Activated T-helper 2 cell treated with anti-CD3 and anti-CD28 coated beads, Interferon-gamma antibody, Interleukin-2, Interleukin-4, amounts not matched to agents 10 μg/mL and 5 μg/mL and 100 μg/mL, durations not matched to agents 14 hours and 24 hours and 36 hours (primary cell): ENCODE measurements at places on chromosomes 1 and 21.

DNA sequence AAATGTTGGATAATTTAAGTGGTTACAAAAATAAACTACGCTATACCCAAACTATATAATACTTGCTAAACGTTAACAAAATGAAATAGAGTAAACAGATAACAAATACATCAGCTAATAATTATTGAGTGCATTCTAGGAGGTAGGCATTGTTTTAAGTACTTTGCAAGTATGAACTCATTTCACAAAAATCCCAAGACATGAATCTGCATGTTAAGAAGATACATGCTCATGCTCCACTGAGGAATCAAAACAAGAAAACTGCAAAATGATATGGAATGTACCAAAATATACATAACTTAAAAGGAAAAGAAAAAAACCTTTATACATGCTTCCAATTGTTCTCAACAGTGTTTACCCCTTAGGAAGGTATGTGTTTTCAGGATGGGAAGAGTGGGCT lies 2.5 kb downstream of the FRRS1 start:
- peaks cover 13% of the 10 kb centered on the region for H3K4me1 ChIP-seq
- H3K27ac ChIP-seq: no peak overlapping the region
- DNase-seq: no peak

- no peaks in the 10 kb centered on the region for H3K4me1 ChIP-seq
- H3K36me3 ChIP-seq: no peaks in the 10 kb centered on the region
- DNase-seq: no peak
These were observed 10.9 kb upstream of the CD5L start for GRCh38 chr1:157852476-157852875.

- no peak overlapping the region for H3K4me3 ChIP-seq
- H3K36me3 ChIP-seq: no peaks in the 10 kb centered on the region
- peaks cover 46% of the 10 kb centered on the region for H3K4me1 ChIP-seq
- DNase-seq: no peak
These were observed 70.1 kb upstream of the EFHD2 start for GRCh38 chr1:15339570-15339969.

- DNase-seq: no peak
- no peaks in the 10 kb centered on the region for H3K27me3 ChIP-seq
- H3K4me3 ChIP-seq: no peak overlapping the region
- H3K36me3 ChIP-seq: peaks cover 16% of the 10 kb centered on the region
These were observed 19.3 kb downstream of the TRMT13 start for GRCh38 chr1:100152271-100152670.

DNA sequence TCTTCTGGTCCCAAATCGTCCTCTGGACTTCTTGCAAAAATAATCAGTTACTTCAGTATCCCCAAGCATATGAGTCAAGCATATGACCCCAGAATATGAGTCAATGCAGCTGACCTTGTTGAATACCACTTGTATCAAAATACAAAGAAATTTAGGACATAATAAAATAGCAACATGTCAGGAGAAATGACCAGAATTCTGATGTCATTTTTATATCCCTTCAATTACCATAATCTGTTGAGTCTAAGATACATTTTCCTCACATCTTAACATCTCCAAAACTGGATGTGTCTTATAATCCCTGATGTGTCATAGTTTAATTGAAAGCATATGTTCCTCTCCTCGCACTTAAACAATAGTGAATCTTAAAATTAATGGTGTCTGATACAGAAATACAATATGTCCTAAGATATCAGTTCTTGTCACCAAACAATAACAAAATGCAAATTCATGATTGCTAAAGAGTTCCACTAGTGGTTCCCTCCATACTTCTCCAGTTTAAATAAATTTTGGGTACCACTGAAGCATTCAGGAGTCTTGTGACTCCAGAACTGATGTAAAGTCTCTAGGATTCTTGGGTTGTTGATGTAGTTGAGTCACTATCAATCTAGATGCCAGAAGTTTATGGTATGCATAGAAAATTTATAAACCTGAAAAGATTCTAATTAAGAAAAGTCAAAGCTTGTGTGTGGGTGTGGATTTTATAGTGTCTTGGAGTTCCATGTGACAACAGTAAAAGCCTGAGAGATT lies 41.8 kb downstream of the KIFAP3 start:
- H3K4me3 ChIP-seq: no peak overlapping the region

DNA sequence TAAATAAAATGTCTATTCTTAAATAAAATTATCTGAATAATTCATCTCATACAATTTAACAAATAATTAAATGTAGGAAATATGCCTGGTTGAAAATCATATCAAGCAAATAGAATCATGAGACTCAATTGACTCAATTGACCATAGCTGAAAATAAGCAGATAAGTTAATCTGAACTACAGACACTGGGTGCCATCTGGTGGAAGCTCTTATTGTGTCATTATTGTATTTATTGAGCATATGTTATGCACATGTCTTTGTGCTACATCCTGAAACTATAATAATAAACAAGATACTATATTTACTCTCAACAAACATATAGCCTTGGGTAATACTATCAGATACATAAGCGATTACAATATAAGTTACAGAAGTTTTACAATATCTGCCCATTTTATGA lies 41.0 kb downstream of the BRINP3 start:
- H3K4me3 ChIP-seq: no peak overlapping the region
- no peak for DNase-seq
- H3K36me3 ChIP-seq: no peaks in the 10 kb centered on the region

- DNase-seq: no peak
- peaks cover 10% of the 10 kb centered on the region for H3K36me3 ChIP-seq
- peaks cover 18% of the 10 kb centered on the region for H3K4me1 ChIP-seq
- no peaks in the 10 kb centered on the region for H3K27me3 ChIP-seq
- H3K27ac ChIP-seq: no peak overlapping the region
These were observed 37.4 kb downstream of the UBE4B start for GRCh38 chr1:10070206-10070605.

GRCh38 chr1:206969090-206969489 lies 1.2 kb downstream of the FCAMR start:
- H3K4me3 ChIP-seq: no peak overlapping the region
- no peak overlapping the region for H3K27ac ChIP-seq
- no peak for DNase-seq
- peaks cover 35% of the 10 kb centered on the region for H3K27me3 ChIP-seq
- peaks cover 20% of the 10 kb centered on the region for H3K4me1 ChIP-seq

- H3K4me1 ChIP-seq: no peaks in the 10 kb centered on the region
- DNase-seq: no peak
- H3K27me3 ChIP-seq: no peaks in the 10 kb centered on the region
- no peak overlapping the region for H3K27ac ChIP-seq
- H3K36me3 ChIP-seq: no peaks in the 10 kb centered on the region
These were observed 67.0 kb upstream of the KAZN start for GRCh38 chr1:14531519-14531918.

- DNase-seq: no peak
- peaks cover 18% of the 10 kb centered on the region for H3K4me1 ChIP-seq
- no peak overlapping the region for H3K27ac ChIP-seq
- H3K4me3 ChIP-seq: no peak overlapping the region
These were observed 173.5 kb downstream of the PSMG1 start for GRCh38 chr21:39009587-39010225.

DNA sequence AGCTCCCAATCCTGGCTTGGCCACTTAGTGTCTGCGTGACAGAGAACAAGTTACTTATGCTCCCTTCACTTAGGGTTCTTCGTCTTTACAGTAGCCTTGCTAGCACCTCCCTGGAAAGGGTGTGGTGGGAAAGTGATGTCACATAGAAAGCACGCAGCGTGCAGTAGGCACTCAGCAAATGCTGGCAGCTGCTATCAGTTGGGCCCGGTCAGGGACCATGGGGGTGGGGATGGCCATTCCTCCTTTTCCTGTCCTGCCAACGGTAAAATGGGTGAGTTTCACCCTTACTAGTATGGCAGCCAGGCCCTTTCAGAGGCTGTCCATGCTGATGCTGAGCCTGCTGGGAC lies 6.2 kb upstream of the KCNA10 start:
- no peak overlapping the region for H3K4me3 ChIP-seq
- H3K27me3 ChIP-seq: peaks cover 26% of the 10 kb centered on the region
- DNase-seq: no peak
- H3K27ac ChIP-seq: no peak overlapping the region
- H3K36me3 ChIP-seq: no peaks in the 10 kb centered on the region
- no peaks in the 10 kb centered on the region for H3K4me1 ChIP-seq

GRCh38 chr1:224282140-224282539 lies 47.8 kb downstream of the NVL start:
- no peak overlapping the region for H3K27ac ChIP-seq
- peaks cover 45% of the 10 kb centered on the region for H3K36me3 ChIP-seq
- H3K27me3 ChIP-seq: no peaks in the 10 kb centered on the region
- H3K4me3 ChIP-seq: no peak overlapping the region

GRCh38 chr1:15757016-15757543 lies 1.5 kb upstream of the FBLIM1 start:
- no peak for DNase-seq
- no peak overlapping the region for H3K27ac ChIP-seq
- H3K27me3 ChIP-seq: peaks cover 42% of the 10 kb centered on the region
- H3K4me1 ChIP-seq: peaks cover 2% of the 10 kb centered on the region
- H3K4me3 ChIP-seq: no peak overlapping the region

- no peak overlapping the region for H3K4me3 ChIP-seq
- peaks cover 8% of the 10 kb centered on the region for H3K27me3 ChIP-seq
- no peak overlapping the region for H3K27ac ChIP-seq
- no peak for DNase-seq
- no peaks in the 10 kb centered on the region for H3K4me1 ChIP-seq
These were observed 32.8 kb upstream of the SCMH1 start for GRCh38 chr1:41274752-41275545.

DNA sequence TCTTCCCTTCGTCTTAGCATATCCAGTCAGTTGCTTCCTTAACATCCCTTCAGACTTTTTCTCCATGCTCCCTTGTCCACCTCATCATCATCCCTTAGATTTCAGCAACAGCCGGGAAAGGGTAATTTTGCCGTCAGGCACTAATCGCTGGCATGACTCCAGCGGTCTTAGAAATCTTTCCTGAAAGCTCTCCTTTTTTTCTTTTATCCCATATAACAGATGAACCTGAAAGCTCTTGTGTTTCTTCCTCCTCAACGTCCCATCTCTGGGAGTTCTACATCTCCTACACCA lies 10.4 kb upstream of the BOLA1 start:
- H3K4me3 ChIP-seq: no peak overlapping the region
- no peak for DNase-seq
- peaks cover 6% of the 10 kb centered on the region for H3K4me1 ChIP-seq
- H3K36me3 ChIP-seq: no peaks in the 10 kb centered on the region

DNA sequence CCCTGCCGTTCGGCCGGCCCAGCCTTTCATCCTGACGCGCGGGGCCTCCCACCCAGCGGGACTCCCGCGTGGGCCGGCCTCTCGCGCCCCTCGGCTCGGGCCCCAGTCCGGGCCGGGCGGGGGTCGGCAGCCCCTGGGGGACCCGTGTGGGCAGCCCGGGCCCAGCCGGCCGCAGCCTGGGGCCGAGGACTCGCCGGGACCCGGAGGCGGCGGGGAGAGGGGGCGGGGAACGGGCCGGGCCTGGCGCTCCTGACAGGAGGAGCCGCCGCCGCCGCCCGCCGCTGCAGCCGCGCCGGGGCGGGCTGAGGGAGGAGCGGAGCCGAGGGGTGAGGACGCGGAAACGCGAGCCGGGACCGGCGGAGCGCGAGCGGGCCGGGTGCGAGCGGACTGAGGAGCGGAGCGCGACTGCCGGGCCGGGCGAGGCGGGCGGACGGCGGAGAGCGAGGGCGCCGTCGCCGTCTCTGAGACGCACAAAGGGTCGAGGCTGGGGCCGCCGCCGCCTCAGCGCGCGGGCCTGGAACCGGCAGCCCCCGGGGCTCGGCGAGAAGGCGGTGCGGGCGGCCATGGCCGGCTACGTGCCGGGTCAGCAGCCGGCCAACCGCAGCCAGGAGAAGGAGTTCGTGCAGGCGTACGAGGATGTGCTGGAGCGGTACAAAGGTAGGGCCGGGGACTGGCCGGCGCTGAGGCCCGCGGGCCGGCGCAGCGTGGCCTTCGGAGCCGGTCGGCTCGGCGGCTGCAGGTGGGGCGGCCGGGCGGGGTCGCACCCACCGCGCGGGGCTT lies 79.1 kb downstream of the NDUFS5 start:
- no peak overlapping the region for H3K27ac ChIP-seq
- peak overlapping the region; percentile 62 for H3K4me3 ChIP-seq
- DNase-seq: peak; percentile 62
- H3K27me3 ChIP-seq: peaks cover 13% of the 10 kb centered on the region
- H3K4me1 ChIP-seq: peaks cover 25% of the 10 kb centered on the region
- no peaks in the 10 kb centered on the region for H3K36me3 ChIP-seq

DNA sequence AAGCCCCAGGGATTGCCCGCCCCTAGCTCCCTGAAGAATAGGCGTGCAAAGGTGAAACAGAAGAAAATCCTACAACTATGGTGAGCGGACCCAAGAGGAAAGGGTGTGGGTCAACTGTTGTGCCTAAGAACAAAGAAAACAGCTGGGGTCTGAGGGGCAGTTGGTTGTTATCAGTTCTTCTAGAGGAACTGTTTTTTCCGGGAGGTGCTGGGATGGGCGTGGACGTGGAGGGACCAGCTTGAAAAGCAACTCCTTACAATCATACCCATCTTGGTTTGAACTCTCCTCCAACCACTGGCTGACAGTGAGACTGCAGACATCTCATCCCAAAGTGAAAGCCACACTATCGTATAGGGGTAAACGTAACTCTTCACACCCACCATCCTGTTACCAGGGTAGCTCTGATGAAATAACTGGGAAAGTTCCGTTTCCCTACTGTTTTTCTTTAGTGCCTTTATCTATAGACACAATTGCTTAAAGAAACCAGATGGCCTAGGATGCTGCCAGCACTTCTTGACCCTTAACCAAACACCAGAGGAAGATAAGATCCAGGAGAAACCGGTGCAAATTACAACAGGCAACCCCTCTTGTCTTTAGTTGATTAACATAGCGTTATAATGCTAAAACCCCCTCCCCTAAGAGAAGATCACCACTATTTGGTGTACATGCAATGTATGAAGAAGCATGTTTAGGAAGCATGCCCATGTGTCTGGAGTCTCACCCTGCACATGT lies 25.6 kb upstream of the FAM89A start:
- no peak overlapping the region for H3K4me3 ChIP-seq
- no peak overlapping the region for H3K27ac ChIP-seq
- DNase-seq: no peak
- no peaks in the 10 kb centered on the region for H3K4me1 ChIP-seq
